ENCODE measurements at places on chromosomes 11 and 22.

- DNase-seq = no peak
These were observed 82.3 kb downstream of the XRRA1 start for GRCh38 chr11:74866557-74866956.

DNA sequence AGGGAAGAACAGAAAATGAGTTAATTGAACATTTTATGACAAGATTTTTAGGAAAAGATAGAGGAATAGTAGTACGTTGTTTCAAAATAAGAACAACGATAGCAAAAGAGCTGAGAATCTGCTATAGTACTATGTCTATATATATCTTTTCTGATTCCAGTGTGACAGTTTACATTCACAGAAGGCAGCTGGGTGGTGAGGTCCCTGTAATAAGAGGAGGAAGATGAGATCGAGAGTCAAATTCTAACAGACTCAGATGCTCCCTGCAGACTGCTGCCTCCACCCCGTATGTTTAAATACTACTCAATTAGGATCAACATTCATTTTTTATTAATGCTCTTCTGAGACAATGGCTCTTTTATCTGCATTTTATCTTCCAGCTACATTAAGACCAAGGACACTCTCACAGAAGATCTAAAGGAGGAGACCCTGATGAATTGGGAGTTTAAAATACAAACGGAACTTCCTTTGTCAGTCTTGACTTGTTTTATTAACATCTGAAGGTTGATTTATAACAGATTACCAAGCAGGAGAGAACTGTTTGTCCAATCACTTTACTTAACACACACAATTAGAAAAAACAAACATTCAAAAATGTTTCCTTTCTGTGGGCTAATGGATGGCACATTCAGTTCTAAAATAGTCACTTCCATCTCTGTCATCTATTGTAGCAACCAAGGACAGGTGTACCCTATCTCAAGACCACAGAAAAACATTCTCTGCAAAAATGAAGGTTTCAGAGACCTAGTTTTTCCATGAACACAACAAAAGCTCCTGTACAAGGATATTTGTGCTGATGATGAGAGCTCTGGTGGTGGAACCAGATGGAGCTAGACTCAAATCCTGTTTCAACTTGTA lies 240.2 kb downstream of the CADM1 start:
- DNase-seq = no peak

- no peak for DNase-seq
These were observed 12.5 kb downstream of the IRAG1 start for GRCh38 chr11:10680956-10681487.

- no peak for DNase-seq
These were observed 1074.5 kb downstream of the NTM start for GRCh38 chr11:132444911-132445310.

DNA sequence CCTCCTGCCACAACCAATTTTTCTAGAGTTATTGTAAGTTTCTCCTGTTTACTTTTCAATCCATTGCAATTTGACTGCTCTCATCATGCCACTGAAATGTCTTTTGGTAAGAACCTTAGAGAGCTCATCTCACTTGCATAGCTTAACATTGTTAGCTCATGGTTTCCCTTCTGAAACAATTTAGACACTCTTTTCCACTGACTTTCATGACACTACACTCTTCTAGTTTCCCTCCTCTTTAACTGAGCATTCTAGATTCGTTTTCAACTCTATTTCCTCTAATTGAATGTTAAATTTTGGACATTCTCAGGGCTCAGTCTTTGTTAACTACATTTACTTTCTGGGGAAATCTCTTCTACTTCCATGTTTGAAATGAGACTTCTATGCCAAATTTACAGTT lies 369.1 kb downstream of the JRKL start:
- no peak for DNase-seq

- DNase-seq = no peak
These were observed 643 bp downstream of the TIGD3 start for GRCh38 chr11:65355013-65355775.

DNA sequence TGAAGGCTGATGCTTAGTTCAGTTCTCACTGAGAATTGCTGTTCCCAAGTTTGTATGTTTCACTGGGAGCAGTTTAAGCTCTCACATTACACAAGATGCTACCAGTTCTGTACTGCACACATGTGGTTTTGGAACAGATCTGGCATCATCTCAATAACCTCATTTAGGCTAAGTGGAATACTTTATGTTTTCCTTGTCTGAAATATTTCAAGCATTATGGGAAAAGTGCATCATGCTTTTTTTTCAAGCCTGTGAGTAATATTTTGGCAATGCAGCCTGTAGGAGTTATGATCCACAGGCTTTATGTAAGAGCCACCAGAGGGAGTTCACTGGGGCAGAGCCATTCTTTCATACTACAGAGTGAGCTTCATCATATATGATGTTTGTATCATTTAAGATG lies 141.5 kb downstream of the OR4C45 start:
- no peak for DNase-seq

- no peak for DNase-seq
These were observed 5.1 kb downstream of the SYT12 start for GRCh38 chr11:67027943-67028542.

DNA sequence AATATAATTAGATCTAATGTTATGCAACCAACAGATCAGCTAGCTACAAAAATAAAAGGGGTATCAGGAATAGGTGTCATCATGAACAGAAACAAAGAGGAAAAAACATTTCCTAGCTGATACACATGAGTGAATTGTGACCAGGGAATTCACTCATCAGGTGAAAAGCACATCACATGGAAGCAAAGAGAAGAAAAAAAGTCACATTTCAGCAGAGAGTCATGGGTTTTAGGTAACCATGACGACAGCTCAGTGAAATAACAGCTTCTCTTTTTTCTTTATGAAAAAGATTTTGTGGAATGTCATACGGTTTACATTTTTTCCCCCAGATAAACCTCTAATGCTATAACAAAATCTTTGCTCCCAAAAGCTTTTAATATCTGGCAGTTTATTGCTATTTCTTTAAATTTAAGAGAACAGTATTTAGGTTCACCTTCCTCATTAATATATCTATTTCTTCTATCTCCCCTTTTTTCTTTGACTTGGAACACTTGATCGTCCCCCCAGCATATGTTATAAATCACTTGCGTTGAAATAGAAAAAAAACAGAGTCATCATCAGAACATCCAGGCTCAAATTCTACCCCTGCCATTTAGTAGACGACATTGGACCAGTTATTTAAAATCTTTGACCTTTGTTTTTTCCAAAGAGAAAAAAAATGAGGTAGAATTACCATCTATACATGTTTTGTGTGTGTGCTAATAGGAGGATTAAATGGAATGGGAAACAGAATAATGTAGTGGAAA lies 5.3 kb downstream of the TYR start:
- no peak for DNase-seq

- DNase-seq = peak; percentile 55
These were observed 817 bp downstream of the RELT start for GRCh38 chr11:73376803-73377629.

- no peak for DNase-seq
These were observed 7.8 kb upstream of the LRRC32 start for GRCh38 chr11:76678321-76678720.

- DNase-seq = no peak
These were observed 7.5 kb downstream of the DERL3 start for GRCh38 chr22:23831261-23831660.

GRCh38 chr22:49753276-49753890 lies 74.3 kb downstream of the BRD1 start:
- no peak for DNase-seq

- DNase-seq = no peak
These were observed 769.2 kb downstream of the METTL15 start for GRCh38 chr11:28877340-28877739.

DNA sequence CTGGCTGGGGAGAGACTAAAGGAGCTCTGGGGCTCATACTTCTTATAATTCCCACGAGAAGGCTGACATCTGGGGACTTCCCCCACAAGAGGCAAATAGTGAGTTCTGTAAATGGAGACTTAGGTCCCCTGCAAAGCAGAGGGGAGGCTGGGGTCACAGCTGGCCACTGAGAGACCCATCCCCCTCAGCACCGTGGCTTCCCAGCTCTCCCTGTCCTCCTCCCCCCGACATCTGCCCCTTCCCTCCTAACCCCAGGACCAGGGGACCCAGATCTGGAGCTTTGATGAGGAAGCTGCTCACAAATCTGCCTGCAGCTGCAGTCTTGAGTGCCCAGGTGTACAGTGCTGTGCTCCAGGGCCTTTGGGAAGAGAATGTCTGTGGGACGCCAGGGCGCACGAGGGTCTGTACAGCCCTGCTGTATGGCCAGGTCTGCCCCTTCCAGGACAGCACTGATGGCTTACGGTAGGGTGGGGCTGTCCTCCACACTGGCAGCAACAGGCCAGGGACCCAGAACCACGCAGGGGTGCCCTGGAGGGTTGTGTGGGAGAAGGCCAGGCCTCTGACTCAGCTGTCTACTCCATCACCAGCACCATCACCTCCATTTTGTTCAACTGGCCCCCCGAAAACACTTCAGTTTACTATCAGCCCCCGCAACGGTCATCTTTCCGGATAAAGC lies 1.1 kb downstream of the RGL4 start:
- no peak for DNase-seq

DNA sequence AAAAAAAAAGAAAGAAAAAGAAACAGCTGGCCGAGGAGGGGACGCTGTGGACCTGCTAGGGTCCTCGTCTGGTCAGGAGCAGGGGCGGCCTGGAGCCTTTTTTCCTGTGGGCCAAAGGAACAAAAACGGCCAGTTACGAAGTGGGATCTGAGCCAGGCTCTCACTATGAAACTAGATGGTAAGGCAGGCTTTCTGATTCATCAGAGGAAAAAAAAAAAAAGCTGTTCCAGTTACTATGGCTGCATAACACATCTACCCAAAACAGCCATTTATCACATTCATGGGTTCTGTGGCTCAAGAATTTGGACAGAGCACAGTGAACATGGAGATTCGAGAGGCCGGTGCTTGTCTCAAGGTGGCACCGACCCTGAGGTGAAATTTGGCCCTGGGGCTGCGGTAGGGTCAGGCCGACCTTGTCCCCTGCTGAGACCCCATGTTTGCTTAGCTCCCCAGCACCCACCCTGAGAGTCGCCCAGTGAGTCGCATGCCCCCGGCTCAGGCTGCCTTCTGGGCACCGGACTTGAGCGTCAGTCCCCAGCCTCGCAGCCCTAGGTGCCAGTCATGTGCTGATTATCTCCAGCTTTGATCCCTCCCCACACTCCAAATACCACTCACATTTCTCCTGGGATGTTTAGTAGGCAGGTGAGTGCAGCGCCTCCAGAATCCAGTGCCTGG lies 34.2 kb downstream of the MRGPRD start:
- no peak for DNase-seq

GRCh38 chr11:115330684-115331482 lies 173.3 kb downstream of the CADM1 start:
- DNase-seq = no peak

DNA sequence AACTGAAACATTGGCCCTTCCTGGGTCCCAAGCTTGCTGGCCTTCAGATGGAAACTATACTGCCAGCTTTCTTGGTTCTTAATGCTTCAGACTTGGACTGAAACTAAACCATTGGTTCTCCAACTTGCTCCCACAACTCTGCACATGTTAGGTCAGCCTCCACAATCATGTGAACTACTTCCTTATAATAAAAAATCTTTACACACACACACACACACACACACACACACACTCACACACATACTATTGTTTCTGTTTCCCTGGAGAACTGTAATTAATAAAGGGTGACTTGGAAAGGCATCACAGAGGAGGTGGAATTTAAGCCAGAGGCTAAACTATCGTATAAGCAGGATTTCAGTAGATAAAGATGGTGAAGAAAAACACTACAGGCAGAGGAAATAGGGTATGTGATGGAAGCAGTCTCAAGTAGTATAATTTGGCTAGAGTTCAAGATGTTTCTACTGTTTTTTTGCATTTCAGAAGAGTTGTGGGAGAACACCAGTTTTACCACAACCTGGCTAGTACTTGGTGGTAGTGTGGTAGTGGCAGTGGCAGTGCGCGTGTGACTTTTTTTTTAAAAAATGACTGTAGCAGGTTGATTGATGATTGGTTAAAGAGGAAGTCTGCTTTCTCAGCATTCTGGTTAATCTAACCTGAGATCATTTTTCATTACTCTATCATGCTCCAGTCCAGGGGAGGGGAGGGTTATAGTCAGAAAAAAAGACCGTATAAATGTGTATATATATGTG lies 70.1 kb downstream of the PDE3B start:
- DNase-seq = peak; percentile 56

- DNase-seq = no peak
These were observed 1563.7 kb upstream of the TENM4 start for GRCh38 chr11:81004576-81004975.

GRCh38 chr11:8693010-8693551 lies 10.5 kb downstream of the RPL27A start:
- DNase-seq = no peak

DNA sequence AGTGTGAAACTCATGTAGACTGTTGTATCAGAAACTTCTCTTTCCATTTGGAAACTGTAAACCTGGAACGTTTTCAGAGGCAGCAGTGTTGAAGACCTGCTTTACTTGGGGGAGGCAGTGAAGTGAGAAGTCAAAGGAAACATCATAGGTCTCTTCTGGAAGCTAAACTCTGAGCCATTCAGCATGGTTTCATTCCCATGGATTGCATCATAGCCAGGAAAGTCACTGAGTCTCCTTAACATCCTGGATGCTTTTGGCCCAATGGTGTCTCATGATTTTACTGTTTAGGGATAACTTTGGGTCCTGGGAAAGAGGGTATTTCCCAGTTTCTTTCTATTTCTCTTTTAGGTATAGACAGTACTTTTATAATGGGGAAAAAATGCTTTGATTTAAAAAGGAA lies 153.2 kb upstream of the E2F8 start:
- no peak for DNase-seq

GRCh38 chr22:31343235-31344191 lies 2.6 kb downstream of the PATZ1 start:
- no peak for DNase-seq

DNA sequence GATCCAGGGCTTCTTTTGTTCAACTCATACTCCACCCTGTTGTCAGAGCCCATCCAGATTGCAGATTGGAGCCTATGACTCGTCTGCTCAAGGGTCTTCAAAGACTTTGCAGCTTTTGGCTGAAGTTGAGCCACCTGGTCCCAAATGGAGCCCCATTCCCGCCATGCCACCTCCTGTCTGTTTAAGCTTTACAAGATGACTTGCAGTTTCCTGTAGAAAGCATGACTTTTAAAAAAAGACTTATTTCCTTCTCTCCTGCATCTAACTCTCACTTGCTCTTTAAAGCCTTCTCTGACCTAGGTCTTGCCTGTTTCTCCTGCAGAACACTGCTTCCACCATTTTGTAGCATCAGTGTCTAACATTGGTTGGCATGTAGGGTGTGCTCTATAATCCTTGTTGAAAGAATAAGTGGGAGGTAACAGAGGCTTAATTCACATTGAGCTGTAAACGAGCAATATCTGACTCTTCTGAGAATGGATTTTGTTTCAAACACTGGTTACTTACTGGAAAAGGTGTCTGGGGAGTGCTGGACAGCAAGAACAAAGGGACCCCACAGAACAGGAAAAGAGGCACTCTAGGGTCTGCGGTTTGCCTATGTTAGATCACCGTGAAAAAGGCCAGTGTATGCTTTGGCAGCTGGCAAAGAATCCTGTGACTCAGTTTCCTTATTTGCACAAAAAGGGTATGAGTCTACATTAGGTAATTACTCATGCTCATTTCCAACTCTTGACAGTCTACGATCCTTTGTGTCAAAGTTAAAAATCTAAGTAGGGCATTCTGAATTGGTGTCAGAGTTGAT lies 30.3 kb downstream of the NF2 start:
- DNase-seq = no peak
